ENCODE measurements at places on chromosomes 12 and 14.

DNA sequence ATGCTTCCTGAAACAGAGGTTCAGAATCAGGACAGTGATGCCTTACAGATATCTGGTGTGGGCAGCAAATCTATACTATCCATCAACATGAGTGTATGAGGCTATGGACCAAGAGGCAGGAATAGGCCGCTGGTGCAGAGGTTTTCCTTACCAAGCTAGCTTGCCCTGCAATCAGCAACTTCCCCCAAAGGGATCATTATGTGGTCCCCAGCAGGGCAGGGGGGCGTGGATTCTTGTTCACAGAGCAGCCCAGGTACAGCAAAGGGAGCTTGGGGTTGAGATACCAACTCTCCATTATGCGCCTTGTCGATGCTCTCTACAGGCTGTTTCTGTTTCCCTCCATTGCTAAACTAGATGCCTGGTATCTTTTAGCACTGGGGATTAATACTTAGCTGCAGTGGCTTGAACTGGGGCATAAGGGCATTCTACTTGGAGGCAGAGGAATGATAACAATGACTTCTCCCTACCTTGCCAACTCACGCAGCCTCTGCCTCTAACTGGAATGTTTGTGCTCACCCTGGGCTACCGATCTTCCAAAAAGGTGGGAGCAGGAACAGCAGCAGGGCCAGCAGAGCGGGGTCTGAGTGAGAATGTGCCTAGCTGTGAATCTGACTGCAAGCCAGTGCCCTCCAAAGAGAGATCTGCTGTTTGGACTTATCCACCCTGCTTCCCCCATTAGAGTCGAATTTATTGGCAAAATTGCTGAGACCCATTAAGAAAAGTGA is 10.3 kb upstream of the KRT1 start:
- DNase-seq = no peak

- no peak for DNase-seq
Measured at GRCh38 chr14:99812096-99812750, 19.0 kb downstream of the EML1 start.

DNA sequence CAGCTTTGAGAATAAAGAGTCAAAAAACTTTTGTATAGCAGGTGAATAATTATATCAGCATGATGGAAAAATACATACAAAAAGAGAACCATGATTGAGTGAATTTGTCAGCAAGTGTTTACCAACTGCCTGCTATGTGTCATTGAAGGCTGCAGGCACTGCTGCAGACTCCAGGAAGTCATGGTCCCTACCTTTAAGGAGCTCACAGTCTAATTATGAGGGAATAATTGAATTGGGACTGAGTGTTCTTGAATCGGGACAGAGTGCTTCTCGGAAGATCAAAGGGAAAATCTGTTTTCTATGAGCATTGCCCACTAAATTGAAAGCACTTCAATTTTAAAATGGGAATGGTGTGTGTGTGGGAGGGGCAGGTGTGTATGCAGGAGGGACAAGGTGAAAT is 9.5 kb downstream of the OR10AD1 start:
- DNase-seq = no peak

GRCh38 chr12:42633594-42633993 is 44.0 kb upstream of the PRICKLE1 start:
- no peak for DNase-seq

Data from germinal center (tissue), 1 donor.